ENCODE measurements at places on chromosomes 2 and 18. TPM values are rescaled to one million over a fixed set of nuclear protein-coding genes. Genes with fewer than 3 reads are reported as not detected.

DNA sequence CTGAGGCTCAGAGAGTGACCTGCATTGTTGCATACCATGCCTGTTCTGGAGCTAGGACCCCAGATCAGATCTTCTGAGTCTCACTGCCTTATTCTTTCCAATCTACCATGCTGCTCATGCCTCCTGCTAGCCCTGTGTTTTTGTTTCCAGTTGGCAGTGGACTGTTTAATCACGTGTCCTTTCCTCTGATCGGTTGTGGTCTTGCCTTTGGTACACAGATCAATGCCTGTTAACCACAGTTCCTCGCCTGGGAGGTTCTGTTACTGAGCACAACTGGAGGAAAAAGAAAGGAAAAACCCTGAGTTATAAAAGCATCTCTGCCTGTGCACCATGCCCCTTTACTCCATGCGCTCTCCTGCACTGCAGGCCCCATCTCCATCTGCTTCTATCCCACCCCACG is 329.1 kb downstream of the SETBP1 start:
- no peak for DNase-seq

GRCh38 chr2:122180972-122181371 is 425.5 kb downstream of the TSN start:
- DNase-seq, result peak; percentile 47

Gene TRIM54
- 0.74 TPM for total RNA-seq

DNA sequence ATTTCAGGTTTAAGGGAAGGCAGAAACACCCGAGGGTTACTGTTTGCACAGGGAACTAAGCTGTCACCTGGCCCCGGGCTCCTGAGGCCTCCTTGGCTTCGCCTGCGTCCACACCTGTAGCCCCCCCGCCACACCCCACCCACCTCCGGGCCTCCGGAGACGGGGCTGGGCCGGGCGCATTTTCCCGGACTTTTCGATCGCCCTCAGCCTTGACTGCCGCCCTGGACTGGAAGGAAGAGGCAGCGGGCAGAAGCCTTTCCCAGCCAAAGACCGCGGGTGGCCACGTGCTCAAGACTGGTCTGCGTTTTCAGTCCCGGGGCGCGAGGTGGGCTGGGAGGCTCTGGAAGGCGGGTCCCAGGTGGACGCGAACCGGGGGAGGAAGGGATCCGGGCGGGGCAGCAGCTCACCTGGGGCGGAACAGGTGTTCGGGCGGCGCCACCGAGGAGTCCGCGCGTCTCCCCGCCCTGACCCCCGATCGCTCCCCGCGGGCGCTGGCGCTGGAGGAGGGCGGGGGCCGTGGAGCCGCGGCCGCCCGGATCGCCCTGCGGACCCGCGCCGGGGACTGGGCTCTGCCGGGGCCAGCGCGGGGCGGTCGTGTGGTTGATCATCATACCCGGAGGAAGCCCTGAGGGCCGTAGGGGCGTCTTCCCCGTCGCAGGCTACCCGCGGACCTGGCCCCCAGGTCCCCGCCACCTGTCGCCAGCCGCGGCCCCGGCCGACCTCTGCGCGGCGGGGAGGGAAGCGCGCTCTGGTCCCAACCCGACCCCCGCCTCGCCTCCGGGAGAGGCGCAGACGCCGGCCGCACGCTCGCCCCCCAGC is 3.2 kb downstream of the ID2 start:
- peak; percentile 28 for DNase-seq

DNA sequence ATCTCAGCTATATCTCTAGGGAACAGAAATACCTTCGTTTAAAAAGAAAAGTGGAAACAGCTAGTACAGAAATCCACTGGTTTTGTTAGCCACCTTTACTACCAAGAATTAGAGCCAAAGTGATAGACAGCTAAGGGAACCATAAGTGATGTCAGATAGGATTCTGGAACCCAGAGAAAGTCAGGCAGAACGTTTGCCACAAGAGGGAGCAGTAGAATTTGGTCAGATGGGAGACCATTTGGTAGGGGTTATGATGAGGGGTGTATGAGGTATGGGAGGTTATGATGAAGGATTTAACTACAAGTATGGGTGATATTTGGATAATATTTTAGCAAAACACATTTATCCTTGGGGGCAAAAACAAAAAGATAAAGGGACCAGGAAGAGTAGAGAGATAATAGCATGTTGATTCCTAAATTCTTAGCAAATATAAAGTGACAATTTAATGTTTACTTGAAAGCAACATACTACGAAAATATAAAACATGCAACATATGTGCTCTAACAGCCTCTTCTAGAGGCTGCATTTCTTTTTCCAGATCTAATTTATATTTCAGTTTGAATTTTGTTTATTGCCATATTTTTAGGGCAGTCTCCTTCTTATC is 3.3 kb downstream of the SLC8A1 start:
- peak; percentile 57 for DNase-seq

- no peak for DNase-seq
These were observed 203.3 kb downstream of the LRP1B start for GRCh38 chr2:141927536-141927935.

DNA sequence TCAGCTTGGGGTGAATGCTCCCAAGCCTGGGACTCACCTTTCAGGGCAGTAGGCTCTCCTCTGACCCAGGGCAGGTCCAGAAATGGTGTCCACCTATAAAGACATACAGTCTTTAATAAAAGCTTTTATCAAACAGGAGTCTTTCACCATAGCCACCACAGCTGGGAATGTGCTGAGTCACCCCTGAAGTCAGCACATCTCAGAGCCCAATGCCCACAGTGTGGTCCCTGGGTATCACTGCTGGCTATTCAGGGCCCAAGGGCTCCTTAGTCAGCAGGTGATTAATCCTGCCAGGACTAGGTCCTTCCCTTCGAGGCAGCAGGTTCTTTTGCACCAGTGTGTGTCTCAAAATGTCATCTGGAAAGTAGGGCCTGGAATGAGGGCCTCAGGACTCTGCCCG is 181.9 kb downstream of the MEMO1 start:
- DNase-seq, result no peak

DNA sequence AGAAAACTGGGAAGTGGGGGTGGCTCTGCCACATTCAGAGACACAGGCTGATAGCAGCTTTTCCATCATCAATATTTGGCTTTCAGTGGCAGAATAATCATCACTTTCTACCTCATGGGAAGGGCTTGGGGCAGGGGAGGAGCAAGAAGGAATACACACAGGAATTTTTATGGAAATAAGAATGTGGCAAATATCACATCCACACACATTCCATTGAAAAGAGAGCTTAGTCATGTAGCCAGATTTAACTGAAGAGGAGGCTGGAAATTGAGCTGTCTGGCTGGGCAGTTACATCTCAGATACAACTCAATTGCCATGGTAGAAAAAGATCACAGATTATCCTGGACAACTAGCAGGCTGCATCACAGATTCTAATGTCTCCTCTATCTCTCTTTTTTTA is 1474.0 kb upstream of the ACVR2A start:
- no peak for DNase-seq

DNA sequence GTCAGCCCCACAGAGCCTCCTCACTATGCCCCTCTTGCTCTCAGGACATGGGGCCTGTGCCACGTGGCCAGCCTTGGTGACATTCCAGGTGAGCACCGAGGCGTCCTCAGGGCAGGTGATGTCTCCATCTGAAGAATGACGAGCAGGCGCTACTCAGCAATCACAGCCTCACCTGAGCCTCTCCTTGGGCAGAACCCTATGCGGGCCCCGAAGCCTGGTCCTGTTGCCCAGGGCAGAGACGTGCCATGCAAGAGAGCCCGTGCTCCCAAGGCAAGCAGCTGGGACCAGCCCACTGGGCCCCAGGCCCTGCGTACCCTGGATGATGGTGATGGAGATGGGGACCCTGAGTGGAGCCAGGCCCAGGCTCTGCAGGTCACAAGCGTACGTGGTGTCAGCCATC is 32.5 kb upstream of the SELENOI start:
- DNase-seq, result no peak

DNA sequence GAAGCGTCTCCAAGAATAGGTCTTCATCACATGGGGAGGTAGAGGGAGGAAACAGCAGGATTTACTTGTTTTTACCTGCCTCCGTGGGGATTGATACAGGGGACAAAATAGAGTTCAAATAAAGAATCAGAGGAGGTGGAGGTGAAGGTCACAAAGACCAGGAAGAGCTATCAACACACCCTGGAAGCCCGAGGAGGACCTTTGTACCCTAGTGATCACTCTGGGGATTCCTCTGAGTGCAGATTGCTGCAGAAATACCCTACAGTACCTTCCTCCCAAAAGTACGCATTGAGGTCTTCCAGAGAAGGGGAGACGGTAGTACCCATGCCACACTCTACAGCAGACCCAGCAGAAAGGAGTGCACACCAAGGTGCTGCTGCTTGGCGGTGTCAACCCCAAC is 44.9 kb downstream of the OSR1 start:
- no peak for DNase-seq

DNA sequence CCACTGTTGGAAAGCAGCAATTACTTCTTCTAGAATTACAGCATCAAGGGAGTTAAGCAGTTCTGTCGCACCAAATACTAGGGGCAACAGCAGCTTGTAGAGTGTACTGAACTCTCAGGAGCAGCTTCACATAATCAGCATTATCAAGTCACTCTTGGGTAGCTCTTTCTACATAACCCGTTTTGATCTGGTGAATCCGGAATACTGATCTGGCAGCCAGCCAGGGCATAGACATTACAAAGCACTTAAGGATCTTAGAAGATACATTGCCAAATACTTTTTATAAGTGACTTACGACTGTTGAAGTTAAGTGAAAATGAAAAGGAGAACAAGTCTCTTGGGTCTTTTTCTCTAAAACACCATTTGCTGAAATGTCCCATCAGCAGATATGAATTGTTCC is 73.2 kb upstream of the NETO1 start:
- no peak for DNase-seq

Gene NOP58
- total RNA-seq, result 61.6 TPM

- DNase-seq, result no peak
These were observed 101.2 kb upstream of the MSH2 start for GRCh38 chr2:47301731-47302130.

GRCh38 chr2:81734981-81735380 is 1430.4 kb upstream of the LRRTM1 start:
- no peak for DNase-seq

GRCh38 chr18:79568543-79569205 is 110.9 kb upstream of the CTDP1 start:
- DNase-seq, result no peak

DNA sequence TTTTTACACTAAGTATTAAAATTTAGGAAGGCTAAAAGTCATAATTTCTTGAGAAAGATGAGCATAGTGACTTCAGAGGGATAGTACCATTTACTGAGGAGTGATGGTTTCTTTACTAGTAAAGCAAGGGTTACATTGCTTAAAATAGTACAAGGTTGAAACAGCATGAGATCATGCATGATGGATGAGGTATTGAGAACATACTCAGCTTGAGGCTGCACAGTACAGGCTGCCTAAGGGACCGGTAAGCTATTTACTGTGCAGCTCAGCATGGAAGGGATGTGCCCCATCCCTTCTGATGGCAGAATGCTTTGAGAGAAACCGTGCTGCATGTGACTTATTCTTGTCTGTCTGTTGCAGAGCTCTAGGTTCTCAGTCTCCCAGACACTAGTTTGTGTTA is 122.1 kb downstream of the EML6 start:
- DNase-seq, result no peak

DNA sequence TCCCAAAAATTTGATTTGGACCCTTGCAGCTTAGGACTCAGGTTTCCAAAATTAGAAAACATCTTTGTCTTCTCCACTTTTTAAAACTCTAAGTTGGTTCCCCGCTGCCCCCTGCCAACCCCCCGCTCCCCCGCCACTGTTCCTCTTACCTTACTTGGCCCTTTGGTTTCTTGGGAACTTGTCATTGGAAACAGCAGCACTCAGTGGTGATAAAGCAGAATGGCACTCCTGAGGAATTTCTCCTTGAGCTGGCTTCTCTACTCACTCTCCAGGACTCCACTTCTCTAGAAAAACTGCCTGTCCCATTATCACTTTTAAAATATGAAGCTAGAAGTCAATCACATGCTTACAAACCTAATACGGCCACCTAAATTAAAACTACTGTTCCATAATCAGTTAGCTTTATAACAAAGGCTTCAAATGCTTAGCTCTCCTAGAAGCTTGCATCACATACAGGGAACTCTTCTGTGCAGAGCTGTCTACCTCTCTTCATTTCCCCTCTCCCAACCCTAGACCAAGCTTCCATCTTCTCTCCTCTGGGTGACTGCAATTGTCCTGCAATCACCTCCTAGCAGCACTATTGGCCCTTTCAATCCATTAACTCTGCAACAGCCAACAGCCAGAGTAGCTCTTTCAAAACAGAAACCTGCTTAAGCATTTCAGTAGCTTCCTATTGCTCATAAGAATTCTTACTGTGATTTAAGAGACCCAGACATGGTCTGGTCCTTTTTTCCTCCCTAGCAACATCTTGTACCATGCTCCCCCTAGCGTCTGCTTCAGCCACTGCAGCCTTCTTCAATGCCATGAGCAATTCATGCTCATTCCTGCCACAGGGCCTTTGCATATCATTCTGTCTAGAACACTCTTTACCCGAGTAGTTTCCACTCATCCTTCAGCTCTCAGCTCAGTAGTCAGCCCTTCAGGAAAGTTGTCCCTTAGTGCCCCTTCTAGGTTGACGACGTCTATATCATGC is 15.2 kb upstream of the PLEKHM3 start:
- peak; percentile 80 for DNase-seq

Gene NEU2
- not detected for total RNA-seq

DNA sequence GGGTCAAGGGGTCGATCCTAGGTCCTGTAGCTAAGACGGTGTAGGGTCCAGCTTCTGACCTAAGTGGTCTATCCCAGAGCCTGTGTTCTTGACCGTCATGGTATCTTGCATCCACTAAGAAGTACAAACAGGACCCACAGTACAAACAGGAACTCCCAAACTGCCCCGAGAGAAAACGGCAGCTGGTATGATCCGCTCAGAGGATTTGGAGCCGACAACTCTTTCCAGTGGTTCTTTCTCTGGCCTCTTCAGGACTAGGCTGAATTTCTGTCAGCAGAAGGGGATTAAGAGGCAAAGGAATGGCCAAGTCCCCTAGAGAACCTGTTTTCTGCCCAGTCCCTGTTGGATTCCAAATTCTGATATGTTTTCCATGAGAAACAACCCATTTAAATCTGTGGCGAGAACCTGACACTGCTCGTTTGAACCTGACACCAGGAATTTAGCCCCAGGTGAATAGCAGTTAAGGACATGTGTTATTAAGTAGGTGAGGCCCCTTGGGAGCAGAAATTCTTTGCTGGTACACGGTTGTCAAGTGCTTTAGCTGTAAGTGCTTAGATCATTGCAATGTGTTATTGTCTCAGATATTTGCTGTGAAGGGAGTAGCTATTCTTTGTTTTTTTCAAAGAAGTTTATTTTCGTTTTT is 50.5 kb upstream of the TXNDC2 start:
- no peak for DNase-seq

Gene NPHP1
- 2.9 TPM for total RNA-seq

- no peak for DNase-seq
These were observed 37.7 kb downstream of the SERTAD2 start for GRCh38 chr2:64615844-64616536.

- DNase-seq, result no peak
These were observed 15.4 kb downstream of the ZBTB7C start for GRCh38 chr18:48393776-48394175.
